DMS79 treated with DMSO at 0.1 percent for 48 hours (cell line): ENCODE measurements at places on chromosomes 6 and 20.
A peak's percentile ranks its signal among the peaks of the same experiment; 100 is the strongest.

- no peak for DNase-seq
Measured at GRCh38 chr20:4548552-4548951, 173.2 kb upstream of the PRND start.

- peak; percentile 57 for DNase-seq
Measured at GRCh38 chr6:6547110-6547879, 41.2 kb upstream of the LY86 start.

- DNase-seq, result peak; percentile 47
Measured at GRCh38 chr6:136669299-136669699, 119.1 kb upstream of the MAP7 start.

- DNase-seq, result no peak
Measured at GRCh38 chr20:20731000-20731944, 18.8 kb upstream of the RALGAPA2 start.

- no peak for DNase-seq
Measured at GRCh38 chr6:114514170-114514569, 171.3 kb upstream of the HS3ST5 start.

DNA sequence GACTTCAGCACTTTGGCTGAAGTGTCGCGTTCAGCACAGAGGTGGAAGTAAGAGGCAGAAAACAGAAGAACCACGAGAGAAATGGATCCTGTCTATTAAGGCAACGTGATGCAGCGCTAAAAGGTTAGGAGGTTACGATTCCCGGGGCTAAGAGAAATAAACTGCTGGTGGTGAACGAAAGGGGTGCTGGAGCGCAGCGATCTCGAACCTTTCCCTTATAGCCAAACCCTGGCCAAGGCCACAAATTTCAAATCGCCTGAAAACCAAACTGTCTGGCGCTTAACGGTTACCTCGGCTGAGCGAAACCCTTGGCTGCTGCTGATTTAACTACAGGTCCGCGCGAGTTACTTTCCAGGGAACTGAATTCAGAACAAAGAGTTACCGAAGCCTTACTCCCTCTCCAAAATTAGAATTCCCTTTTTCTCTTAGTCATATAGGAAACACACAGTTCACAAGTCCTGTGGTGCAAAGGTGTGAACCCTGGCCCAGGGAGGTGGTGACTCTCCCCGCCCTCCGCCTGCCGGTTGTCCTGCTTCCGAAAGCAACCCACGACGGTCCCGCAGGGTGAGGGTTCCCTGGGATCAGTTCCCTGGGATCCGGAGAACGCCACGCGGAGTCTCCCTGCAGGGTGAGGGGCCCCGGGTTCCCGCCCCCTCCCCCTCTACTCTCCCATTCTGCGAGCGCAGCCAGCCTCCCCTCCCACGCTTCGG is 1.3 kb upstream of the SLC35D3 start:
- DNase-seq, result peak; percentile 26

DNA sequence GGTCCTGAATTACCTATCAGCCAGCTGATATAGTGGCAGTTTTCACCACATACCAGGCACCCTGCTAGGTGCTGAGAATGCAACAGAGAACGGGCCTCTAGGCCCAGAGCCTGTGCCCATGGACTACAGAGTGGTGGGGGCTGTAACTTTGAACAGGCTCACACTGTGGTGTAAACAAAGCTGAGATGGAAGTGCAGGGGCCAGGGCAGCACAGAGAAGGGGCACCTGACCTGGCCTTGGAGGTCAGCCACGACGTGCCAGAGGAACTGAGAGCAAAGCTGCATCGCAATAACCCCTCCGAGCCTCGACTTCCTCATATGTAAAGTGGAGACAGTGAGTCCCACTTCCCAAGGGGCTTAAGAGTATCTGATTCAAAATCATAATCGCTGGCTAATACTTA is 105.8 kb downstream of the MAFB start:
- DNase-seq, result no peak

GRCh38 chr6:25883536-25883935 is 9.5 kb upstream of the SLC17A3 start:
- no peak for DNase-seq

DNA sequence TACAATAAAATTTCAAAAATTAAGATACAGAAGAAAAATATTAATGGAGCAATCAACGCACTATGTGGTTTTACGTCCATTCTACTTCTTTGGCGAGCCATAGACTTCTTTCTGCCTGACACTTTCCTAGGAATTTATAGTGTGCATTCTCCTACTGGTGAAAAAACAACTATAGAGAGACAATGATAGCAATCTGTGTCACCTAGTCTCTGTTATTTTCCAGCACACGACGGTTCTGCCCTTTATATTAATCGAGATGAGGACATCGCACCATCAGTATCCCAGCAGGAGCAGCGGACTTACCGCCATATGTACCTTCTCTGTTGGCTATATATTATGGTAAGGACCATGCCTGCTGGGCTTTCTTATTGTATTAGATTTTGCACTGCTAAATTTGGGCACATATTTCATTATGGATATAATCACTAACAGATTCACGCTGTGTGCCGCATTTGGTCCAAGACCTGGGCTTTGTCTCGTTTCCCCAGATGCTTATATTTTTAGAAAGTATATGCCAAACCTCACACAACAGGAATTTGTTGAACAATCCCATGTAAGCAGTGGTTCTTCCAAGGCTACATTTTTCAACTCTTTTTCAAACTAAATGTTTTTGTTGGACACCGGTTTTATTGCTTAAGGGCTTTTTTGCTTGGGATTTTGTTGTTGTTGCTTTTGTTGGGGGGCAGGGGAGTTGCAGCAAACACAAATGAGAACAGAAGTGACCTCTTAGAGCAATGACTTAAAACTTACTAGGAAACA is 166.4 kb downstream of the ADAT2 start:
- no peak for DNase-seq

- no peak for DNase-seq
Measured at GRCh38 chr6:84847390-84848160, 83.2 kb upstream of the TBX18 start.

DNA sequence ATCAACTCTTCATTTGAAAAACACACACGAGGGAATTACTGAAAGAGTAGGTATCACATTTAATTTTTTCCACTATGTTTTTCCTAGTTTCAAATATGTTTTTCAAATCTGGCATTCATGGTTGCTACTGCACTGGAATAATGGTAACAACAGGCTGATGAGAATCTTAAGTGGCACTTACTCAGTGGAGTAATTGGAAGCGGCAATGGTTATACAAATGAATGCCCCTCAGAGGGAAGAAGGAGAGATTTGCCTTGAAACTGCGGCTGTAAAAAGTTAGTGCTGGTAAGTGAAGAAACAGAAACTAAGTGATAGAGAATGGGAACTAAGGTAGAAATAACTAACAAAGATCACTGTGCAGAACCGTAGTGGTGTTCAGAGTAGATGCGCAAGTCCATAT is 41.0 kb upstream of the PDE7B start:
- DNase-seq, result peak; percentile 76

DNA sequence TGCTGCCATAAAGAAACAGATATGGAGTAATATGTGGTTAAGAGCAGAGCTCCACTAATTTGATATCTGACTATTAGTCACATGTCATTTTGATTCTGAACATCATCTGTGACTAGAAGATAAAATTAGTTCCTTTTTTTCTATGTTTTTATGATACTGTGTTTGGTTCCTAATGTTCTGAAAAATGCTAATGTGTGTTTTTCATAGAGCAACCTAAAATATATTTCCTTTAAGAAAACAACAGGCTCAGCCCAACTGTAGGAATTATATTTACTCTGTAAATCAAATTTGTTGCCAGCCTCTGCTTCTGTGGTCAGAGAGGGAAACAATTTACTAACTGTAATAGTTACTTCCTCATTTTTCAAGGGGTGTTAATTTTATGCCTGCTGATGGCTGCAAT is 33.3 kb upstream of the TXLNB start:
- no peak for DNase-seq

DNA sequence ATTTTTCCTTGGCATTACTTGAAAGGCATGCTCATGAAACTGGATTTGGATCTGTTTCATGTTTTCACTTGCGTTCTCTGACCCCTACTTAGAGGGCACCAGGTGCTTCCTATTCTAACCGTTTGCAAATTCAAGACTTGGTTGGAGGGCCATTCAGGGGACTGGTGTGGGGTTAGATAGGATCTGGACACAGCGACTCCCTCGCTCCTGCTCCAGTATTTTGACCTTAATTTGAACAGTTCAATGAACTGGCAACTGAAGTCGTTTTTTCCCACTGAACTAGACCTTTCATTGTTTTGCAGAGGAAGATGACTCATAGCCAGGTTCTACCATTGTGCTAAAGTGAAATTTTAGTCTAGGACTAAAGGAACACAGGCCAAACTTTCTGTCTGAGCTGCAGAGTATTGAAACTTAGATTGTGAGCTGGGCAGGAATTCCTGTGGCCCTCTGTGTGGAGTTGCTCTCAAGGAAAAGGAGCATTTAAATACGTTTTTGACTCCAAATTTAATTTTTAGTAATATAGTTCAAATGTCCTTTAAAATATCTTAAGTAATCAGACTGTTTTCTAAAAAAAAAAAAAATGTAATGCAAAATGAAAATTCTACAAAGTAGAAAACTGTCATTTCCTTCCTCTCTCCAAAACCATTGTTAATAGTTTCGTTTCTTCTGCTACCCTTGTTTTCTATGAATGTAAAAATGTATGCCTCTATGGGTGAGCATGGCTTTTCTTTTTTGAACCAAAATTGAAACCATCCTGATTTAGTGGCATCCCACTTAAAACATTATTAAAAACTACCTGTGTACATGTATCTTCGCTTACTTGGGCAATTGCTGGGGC is 64.8 kb downstream of the UTRN start:
- no peak for DNase-seq

DNA sequence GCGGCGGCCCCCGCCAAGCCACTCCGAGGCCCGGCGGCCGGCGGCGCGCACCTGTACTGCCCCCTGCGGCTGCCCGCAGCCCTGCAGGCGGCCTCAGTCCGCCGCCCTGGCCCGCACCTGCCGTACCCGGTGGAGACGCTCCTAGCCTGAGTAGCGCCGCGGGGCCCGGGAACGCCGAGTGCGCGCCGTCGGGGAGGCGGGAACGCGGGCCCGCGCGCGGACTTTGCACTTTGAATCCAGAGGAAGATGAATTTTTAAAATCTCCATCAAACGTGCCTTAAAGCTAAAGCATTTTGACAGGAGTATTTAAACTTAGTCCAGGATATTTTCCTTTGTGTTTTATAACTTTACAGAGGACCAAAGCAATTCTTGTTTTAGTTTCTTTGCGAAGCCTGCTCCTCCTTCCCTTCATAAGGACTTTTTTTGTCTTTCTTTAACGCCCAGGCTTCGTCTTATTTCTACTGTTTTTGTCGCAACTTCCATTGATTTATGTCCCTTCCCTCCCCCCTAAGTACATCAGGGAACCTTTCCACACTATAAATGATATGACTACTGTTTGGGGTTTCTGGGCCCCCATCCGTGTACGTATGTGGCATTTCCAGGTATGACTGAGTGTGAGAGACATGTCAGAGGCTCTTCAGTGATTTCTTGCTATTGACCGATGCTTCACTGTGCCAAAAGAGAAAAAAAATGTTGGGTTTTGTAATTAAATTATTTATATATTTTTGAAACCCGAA is 2.0 kb downstream of the FOXQ1 start:
- no peak for DNase-seq

DNA sequence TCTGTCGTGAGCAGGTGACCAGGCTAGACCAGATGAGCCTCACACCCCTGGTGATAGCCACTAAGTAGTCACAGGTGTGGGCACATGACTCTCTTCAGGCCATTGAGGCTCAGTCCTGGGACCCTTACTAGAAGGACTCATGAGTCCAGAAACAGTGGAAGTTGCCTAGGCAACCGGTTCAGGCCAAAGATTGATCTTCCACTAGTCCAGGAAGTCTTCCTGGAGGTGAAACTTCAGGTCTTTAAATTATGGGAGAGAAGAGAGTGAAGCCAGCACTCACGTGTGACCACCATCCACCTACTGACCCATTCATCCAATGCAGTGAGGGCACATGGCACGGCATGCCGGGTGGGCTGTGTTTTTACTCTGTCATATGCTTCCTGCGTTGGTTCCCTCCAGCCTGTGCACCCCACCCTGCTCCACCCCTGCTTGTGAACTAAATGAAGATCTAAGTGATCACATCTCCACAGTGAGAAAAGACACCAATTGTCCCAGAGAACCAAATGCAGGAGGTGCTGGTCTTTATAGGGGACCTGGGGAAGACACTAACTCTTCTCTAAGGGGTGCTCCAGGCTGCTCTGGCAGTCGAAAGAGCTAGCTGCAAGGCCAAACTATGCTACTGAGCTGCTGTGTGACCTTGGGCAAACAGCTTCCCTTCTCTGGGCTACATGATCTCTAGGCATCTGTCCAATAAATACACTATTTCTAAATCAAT is 12.5 kb upstream of the STX16 start:
- no peak for DNase-seq

DNA sequence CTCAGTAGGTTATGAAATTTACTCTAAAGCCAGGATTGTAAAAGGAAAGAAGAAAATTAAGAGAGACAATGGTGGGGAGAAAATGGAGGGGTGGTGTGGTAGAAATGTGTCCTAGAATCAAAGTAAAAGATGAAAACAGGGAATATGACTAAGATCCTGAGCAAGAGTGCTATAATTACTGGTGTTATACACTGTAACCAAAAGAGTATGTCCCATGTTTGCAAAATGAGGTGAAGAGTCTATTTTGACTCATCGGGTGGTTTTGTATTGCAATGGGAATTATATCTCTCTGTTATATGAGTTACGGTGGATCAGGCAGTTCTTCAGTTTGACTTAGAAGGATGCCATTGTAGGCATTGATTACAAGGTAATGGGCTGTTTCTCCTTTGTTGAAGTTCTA is 8.5 kb downstream of the L3MBTL3 start:
- DNase-seq, result no peak

GRCh38 chr6:82614518-82614917 is 250.9 kb downstream of the TPBG start:
- no peak for DNase-seq

- DNase-seq, result no peak
Measured at GRCh38 chr6:44849806-44850205, 462.3 kb downstream of the CDC5L start.

GRCh38 chr20:62949962-62950361 is 2.5 kb upstream of the SLC17A9 start:
- no peak for DNase-seq

DNA sequence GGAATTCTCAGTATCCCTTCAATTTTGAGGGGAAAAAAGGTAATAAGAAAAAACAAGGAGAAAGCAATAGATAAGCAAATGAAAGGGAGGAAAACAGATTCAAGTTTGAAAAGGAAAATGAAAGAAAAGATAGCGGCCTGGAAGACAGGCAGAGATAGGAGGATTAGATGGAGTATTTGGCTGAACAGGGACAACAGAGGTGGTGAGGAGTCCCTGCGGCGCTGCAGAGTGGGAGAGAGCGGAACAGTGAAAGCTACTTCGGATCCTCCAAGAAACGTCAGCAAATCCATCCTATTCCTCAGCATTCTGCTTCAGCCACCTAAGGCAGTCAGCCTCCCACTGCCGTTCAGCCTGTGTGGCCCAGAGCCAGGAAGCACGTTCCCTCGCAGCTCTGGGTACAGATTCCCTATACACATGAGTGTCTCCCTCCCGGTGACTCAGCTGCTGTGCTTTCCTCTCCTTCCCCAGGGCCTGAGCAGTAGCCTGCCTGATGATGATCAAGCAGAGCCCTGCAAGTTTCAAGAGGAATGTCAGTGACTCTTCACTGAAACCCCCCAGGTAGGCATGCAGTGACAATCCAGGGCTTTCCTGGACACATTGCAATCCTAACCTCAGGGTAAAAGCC is 43.4 kb upstream of the CDYL start:
- peak; percentile 15 for DNase-seq
